ENCODE measurements at places on chromosomes 1 and 21.

GRCh38 chr1:205518661-205519540 is 14.4 kb downstream of the CDK18 start:
- no peak for DNase-seq

GRCh38 chr21:44858791-44859190 is 14.7 kb downstream of the PTTG1IP start:
- DNase-seq, result no peak

DNA sequence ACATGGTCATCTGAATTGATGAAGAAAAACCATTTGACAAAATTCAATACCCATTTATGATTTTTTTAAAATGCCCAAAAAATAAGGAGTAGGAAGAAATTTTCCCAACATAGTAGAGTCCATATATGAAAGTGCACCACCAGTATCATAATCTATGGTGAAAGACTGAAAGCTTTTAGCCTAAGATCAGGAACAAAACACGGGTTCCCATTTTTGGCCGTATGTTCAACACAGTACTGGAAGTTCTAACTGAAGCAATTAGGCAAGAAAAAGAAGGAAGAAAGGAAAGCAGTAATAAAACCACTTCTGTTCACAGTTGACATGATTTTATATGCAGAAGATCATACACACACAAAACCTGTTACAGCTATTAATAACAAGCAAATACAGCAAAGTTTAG is 227.8 kb upstream of the RAB4A start:
- no peak for DNase-seq

- DNase-seq, result no peak
Observed at GRCh38 chr1:185368313-185368855, 51.3 kb upstream of the IVNS1ABP start.

DNA sequence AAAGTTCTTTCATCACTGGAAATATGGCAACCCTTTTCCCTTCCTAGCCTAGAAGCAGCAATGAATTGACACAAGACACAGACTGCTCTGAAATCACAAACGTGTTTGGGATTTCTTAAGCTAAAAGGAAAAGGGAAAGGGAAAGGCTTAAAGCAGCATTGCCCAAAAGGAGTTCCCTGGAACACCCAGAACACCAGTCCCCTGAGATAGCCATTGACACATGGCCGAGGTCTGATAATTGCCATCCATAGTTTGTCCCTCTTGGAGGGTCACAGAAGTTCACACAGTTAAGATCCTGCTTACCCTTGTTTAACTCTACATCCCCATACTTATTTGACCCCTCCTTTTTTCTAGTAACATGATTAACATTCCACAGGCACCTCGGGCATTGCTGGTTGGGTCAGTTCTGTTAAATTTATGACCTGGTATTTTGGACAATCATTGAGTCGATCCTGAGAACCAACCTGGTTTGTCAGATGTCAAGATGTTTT is 72.9 kb downstream of the ZNF281 start:
- DNase-seq, result no peak

Measured in T-helper 17 cell (primary cell).